Globus pallidus (tissue), 1 donor: ENCODE measurements at places on chromosomes 2 and 18.
A peak's percentile ranks its signal among the peaks of the same experiment; 100 is the strongest.

GRCh38 chr2:20766798-20767644 is 55.9 kb downstream of the LDAH start:
- DNase-seq: no peak

DNA sequence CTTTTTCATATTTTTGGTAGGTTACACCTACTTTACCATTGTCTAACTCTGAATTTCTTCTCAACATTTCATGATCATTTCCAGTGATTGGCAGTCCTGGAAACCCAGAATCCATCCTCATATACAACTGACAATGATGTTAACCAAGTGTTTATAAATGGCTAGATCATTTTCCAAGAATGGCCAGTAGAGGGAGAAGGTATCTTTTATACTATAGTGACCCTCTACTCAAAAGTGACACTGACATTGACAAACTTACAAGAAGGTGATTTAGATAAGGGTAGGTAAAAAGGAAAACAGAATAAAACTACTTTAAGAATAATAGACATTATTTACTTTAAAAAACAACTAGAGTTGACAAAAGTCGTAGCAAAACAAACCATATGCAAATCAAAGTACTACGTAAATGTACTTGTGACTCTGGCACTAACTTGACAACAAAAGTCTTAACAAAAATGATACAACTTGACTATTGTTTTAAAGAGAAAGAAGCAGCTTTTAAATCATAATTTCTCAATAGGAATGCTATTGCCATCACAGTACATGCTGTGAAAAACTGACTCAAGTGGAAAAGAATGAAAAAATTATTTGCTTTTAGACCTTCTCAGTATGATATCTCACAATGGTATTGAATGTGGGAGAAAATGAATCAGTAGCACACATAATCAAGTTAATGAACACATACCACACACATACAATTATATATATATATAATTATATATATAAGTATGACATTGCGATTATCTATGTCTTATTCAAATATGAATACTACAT is 76.6 kb upstream of the GRB14 start:
- peak; percentile 8 for DNase-seq

- DNase-seq: peak; percentile 84
Observed at GRCh38 chr2:62014102-62014501, 108.6 kb downstream of the COMMD1 start.

DNA sequence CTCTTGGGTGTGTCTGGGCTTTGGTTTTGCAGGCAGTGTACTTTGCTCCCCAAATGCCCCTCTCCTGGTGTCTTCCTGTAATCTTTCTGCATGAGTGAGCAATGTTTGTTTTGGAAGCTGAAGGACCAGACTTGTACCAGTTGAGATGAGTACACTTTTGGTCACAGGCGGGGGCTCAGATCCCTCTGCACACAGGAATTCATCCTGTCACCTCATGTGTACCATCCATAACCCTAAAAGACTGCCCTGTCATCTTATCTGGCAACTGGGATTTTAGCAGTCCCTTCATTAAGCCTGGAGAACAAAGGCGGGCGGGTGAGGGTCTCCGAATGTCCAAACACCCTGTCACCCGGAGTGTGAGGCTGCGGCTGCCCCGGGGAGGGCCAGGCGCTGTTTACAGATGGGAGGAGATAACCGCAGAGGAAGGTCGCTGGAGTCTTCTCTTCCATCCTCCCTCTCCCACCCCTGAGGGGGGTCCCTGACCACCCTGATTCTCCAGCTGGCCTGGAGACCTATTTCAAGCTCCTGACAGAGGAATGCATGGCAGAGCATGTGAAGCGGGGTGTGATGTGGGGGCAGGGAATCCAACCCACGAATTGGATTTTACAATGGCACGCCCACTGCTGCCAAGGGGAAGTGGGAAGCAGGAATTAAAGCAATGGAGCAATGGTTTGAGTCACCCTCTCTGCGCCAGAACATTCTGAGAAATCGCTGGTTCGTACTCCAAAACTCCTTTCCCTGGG is 158.2 kb upstream of the MYCN start:
- no peak for DNase-seq

DNA sequence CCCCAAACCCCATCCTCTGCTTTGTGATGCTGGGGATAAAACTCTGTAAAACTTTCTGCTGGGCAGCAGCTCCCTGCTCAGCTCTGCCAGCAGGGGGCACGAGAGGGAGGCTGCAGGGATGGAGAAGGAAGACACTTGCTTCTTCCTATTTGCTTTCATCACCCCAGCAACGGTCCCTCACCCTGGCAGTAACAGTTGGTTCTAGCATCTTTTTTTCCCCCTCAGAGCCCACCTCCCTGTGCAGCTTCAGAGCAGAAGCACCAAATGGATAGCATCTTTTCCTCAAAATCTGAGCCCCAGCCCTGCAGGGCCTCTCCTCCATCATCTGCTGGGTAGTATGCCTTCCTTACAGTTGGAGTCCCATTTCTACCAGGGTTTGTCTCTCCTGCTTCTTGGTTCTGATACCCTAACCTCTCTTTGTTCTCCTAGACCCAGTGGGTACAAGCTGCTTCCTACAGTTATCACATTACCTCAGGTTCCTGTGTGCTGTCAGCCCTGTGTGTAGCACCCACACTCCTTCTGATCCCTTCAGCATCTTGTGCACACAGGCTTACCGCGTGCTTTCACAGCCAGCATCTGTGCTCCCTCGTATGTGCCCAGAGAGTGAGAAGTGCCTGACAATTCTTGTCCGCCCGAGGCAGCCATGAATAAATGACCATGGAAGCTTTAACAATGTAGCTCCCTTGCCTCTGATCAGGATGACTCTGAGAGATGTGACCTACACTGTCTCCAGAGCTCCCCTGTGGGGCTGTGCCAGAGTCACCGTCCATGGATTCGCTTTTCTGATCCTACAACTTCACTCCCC is 14.5 kb downstream of the CKAP2L start:
- DNase-seq: peak; percentile 77

GRCh38 chr18:8881103-8881502 is 175.7 kb downstream of the MTCL1 start:
- DNase-seq: no peak

DNA sequence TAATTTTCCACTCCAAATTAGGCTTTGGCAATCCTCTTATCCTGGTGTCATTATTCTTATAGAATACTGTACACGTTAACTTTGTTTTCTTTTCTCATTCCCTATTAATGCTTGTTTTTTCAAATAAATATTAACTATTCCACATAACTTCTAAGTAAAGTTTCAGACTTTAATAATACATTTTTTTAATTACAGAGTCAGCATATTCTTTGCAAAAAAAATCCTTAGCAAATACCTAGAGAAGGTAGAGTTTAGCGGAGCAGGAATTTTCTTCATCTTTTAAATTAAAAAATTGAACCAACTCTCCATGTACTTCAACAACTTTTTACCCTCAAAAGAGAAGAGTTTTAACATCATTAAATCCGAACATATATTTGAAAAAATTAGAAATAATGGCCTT is 45.2 kb downstream of the RPRM start:
- no peak for DNase-seq

DNA sequence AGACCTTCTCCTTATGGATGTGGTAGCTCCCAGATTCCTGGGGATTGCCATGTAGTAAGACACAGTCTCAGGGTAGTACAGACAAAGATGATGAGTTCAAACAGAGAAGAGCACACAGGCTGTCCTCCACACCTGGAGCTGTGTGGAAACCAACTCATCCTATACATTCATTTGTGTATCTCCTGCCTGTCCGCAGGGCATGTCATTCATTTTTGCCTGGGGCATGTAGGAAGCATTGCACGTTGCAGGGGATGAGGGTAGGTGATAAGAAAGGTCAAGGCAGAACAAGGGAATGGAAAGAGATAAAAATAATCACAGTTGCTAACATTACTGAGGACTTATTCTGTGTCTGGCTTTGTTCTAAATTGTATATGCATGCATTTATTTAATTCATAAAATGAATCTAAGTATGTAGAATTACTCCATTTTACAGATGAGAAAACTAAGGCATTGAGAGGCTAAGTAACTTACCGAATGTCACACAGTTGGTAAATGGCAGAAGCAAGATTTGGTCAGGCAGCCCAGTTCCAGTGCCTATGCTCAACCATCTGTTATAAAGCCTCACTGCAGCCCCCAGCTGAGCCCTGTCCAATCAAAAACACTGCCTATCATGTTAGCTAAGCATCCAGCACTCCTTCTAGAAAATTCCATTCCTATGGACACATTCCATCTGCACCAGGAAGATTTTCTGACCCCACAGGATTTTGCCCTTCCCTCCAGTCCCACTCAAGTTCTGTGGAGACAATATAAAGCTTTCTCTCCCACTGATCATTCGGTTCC is 81.0 kb downstream of the SUMO1 start:
- no peak for DNase-seq

DNA sequence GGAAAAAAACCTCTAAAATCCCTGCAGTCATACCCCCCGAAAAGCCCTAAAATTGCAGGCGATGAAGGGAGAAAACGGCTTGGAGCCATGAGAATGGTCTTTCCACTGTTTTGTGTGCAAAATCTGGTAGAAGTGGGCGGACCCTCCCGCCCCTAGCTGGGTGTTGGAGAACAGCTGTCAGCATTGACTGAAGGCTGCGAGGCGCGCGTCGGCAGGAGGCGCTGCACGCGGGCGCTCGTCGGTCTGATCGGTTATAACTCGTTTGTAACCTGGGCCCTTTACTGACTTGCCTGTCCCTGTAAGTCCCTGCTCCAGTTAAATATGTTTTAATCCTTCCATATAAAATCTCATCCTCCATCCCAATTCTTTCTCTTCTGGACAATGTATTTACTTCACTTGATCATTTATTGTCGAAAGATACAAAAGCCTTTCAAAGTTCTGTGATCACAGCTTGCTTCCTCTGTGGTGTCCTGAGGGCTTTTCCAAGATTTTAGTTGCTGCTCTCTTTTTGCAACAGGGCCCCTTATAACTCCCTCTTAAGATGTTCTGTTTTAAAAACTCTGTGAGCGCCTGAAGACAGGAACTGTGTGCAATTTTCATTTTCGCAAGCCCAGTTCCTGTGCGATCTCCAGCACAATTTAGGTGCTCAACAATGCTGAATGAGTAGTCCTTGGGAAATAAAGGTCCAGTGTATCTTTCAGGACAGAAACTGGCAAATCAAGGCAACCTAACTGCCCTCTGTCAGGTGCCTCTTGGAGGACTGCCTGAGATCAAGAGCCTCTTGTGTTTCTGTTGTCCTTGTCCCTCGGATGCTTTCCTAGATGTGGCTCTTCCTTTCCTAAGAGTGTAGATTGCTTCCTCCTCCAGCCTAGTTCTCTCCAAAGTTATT is 918 bp upstream of the HNRNPLL start:
- DNase-seq: peak; percentile 85
